Naive B cell (primary cell): ENCODE measurements at places on chromosomes 1 and 21.

GRCh38 chr1:199858856-199859255 lies 168.7 kb upstream of the NR5A2 start:
- no peak for DNase-seq
- no peaks in the 10 kb centered on the region for H3K36me3 ChIP-seq
- peaks cover 27% of the 10 kb centered on the region for H3K4me1 ChIP-seq
- no peak overlapping the region for H3K27ac ChIP-seq

DNA sequence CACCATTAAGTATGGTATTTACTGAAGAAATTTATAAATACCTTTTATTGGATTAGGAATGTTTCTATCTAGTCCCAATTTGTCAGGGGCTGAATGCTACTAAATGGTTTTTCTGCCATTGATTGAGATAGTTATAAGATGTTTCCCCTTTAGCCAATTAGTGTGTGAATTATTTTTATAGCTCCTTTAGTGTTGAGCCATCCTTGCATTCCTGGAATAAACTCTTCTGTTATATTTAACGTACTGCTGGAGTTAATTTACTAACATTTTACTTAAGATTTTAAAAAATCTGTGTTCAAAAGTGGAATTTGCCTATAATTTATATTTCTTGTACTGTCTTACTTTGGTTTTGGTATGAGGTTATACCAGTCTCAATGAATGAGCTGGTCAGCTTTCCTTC lies 25.4 kb upstream of the LRRC3 start:
- DNase-seq = no peak
- peaks cover 6% of the 10 kb centered on the region for H3K36me3 ChIP-seq
- no peaks in the 10 kb centered on the region for H3K27me3 ChIP-seq
- no peak overlapping the region for H3K4me3 ChIP-seq
- peaks cover 4% of the 10 kb centered on the region for H3K4me1 ChIP-seq

GRCh38 chr1:181391301-181391900 lies 91.9 kb upstream of the CACNA1E start:
- H3K36me3 ChIP-seq = no peaks in the 10 kb centered on the region
- H3K4me3 ChIP-seq = no peak overlapping the region
- peaks cover 26% of the 10 kb centered on the region for H3K27me3 ChIP-seq

DNA sequence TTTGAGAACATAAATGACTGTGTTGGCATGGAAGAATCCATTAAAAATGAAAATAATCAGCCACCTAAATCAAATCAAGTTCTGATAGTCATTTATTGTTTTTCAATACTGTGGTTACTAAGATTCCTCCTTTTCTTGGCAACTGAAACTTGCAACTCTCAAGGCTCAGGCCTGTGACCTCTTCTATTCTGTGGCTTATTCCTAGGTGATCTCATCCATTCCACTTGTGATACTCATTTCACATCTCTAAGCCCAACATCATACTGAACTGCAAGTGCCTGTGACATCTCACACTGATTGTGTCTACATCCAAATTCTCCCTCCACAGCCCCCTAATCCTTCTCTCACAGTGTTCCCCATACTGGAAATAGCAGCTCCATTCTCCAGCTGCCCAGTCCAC lies 4.8 kb upstream of the ST6GALNAC5 start:
- no peak overlapping the region for H3K27ac ChIP-seq
- H3K36me3 ChIP-seq = no peaks in the 10 kb centered on the region
- peaks cover 40% of the 10 kb centered on the region for H3K27me3 ChIP-seq
- no peak overlapping the region for H3K4me3 ChIP-seq

DNA sequence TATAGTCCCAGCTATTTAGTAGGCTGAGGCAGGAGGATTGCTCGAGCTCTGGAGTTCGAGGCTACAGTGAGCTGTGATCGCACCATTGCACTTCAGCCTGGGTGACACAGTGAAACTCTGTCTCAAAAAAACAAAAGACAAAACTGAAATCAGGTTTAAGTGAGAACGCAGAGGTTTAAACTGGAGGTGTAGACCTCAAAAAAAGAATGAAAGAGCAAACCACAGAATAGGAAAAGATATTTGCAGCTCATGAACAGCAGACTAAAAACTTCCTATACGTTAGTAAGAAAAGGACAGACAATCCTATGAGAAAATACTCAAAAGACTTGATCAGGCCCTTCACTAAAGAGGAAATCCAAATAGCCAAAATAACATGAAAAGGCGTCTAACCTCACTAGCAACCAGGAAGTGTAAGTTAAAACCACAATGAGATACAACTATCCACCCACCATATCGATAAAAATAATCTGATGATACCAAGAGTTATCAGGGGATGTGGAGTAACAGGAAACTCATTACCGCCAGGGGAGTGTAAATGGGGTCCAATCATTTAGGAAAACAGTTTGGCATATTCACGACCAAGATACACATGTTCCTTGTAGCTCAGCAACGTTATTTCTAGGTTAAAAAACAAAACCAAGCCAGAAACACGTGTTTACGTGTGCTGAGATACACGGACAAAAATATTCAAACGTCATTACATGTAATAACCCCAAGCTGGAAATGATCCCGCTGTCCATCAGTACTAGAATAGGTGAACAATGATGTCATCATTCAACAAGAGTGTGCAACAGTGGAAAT lies 9.8 kb downstream of the TNFRSF9 start:
- no peak overlapping the region for H3K4me3 ChIP-seq
- no peaks in the 10 kb centered on the region for H3K36me3 ChIP-seq
- peaks cover 10% of the 10 kb centered on the region for H3K4me1 ChIP-seq
- H3K27me3 ChIP-seq = peaks cover 39% of the 10 kb centered on the region
- no peak for DNase-seq

- H3K4me3 ChIP-seq = no peak overlapping the region
- H3K4me1 ChIP-seq = peaks cover 11% of the 10 kb centered on the region
- H3K27me3 ChIP-seq = no peaks in the 10 kb centered on the region
- H3K27ac ChIP-seq = peak overlapping the region; percentile 90
Measured at GRCh38 chr1:42756956-42757891, 9.6 kb downstream of the P3H1 start.

GRCh38 chr21:45790427-45790826 lies 146.9 kb downstream of the PCBP3 start:
- H3K4me1 ChIP-seq = peaks cover 4% of the 10 kb centered on the region
- H3K27me3 ChIP-seq = peaks cover 3% of the 10 kb centered on the region
- DNase-seq = no peak
- H3K4me3 ChIP-seq = no peak overlapping the region

- no peaks in the 10 kb centered on the region for H3K27me3 ChIP-seq
- DNase-seq = no peak
- no peaks in the 10 kb centered on the region for H3K36me3 ChIP-seq
- no peak overlapping the region for H3K27ac ChIP-seq
- no peaks in the 10 kb centered on the region for H3K4me1 ChIP-seq
Measured at GRCh38 chr1:67921725-67922489, 88.6 kb upstream of the GNG12 start.

- no peak for DNase-seq
- no peak overlapping the region for H3K27ac ChIP-seq
- peaks cover 50% of the 10 kb centered on the region for H3K27me3 ChIP-seq
- peaks cover 11% of the 10 kb centered on the region for H3K4me1 ChIP-seq
Measured at GRCh38 chr1:53575141-53575954, 116.1 kb downstream of the DMRTB1 start.

- no peak for DNase-seq
- peaks cover 20% of the 10 kb centered on the region for H3K4me1 ChIP-seq
- no peaks in the 10 kb centered on the region for H3K27me3 ChIP-seq
- no peaks in the 10 kb centered on the region for H3K36me3 ChIP-seq
- no peak overlapping the region for H3K4me3 ChIP-seq
- no peak overlapping the region for H3K27ac ChIP-seq
Measured at GRCh38 chr1:15918962-15919715, 56.8 kb downstream of the ZBTB17 start.

DNA sequence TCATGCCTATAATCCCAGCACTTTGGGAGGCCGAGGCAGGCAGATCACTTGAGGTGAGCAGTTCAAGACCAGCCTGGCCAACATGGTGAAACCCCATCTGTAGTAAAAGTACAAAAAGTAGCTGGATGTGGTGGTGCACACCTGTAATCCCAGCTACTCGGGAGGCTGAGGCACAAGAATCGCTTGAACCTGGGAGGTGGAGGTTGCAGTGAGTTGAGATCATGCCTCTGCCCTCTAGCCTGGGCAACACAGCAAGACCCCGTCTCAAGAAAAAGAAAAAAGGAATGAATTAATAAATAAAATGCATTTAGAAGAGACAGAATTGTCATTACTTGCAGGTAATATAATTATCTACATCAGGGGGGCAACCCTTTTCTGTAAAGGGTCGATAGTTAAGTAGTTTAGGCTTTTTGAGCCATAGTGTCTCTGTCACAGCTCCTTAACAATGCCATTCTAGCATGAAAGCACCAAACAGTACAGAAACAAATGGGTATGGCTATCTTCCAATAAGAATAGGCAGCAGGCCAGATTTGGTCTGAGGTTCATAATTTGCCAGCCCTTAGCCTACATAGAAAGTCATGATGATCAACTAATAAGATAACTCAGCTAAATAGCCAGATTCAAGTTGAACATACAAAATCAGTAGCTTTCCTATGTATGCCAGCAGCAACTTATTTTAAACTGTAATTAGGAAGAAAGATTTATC lies 56.8 kb downstream of the RPRD2 start:
- H3K27me3 ChIP-seq = no peaks in the 10 kb centered on the region
- peaks cover 6% of the 10 kb centered on the region for H3K4me1 ChIP-seq
- DNase-seq = no peak
- peaks cover 8% of the 10 kb centered on the region for H3K36me3 ChIP-seq
- H3K27ac ChIP-seq = no peak overlapping the region
- H3K4me3 ChIP-seq = no peak overlapping the region

DNA sequence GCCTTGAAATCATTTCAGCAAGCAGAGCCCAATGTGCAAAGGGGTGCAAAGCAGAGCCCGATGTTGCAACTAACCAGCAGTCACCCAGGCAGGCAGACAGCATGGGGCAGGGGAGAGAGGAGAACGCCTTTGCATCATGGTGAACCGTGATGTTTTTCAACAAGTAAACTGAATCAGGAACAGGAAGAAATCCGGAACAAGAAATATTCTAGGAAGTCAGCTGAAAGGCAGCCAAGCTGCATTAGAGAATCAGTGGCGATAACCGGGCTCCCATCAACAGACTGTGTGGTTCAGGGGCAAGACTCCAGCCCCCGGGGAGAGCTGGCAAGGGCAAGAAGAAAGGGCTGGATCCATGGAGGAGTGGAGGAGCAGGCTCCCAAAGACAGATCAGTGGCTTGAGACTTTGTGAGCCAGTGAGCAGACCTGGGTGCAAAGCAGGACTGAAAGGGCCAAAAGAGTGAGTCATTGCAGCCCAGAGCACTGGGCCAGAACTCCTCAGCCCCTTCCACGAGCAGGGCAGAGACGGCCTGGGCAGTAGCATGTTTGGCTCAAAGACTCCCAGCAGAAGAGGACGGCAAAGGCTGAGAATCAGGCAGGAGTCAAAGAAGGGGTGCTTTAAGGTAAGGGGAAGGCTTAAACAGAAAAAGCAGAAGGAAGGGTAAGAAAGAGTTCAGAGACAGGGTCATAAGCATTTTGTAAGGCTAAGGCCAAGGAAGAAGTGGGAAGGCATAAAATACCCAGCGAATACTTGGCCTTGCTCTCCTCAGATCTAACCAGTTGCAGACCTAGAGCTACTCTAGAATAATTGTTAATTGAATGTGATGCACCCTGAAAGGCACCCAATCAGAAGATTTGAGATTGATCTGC lies 155.0 kb downstream of the SETD4 start:
- no peak overlapping the region for H3K27ac ChIP-seq
- peaks cover 28% of the 10 kb centered on the region for H3K27me3 ChIP-seq
- H3K4me3 ChIP-seq = no peak overlapping the region
- no peaks in the 10 kb centered on the region for H3K36me3 ChIP-seq
- H3K4me1 ChIP-seq = no peaks in the 10 kb centered on the region

DNA sequence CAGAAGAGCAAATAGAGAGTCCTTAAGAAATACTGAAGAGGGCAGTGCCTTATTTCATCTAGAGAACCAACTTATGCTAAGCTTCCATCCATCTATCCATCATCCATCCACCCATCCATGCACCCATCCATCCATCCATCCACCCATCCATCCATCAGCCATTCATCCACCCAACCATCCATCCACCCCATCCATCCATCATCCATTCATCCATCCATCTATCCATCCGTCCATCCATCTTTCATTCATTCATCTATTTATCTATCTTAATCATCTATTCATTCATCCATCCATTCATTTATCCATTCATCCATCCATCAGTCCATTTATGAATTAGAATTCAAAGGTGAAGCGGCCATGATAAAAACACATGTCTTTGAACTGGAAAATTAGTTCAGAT lies 171.5 kb upstream of the FMN2 start:
- H3K27me3 ChIP-seq = peaks cover 5% of the 10 kb centered on the region
- DNase-seq = no peak
- no peak overlapping the region for H3K27ac ChIP-seq
- no peak overlapping the region for H3K4me3 ChIP-seq

GRCh38 chr1:12760256-12760795 lies 13.2 kb upstream of the PRAMEF12 start:
- H3K27ac ChIP-seq = no peak overlapping the region
- DNase-seq = no peak
- H3K27me3 ChIP-seq = peaks cover 27% of the 10 kb centered on the region
- no peaks in the 10 kb centered on the region for H3K4me1 ChIP-seq
- no peak overlapping the region for H3K4me3 ChIP-seq

DNA sequence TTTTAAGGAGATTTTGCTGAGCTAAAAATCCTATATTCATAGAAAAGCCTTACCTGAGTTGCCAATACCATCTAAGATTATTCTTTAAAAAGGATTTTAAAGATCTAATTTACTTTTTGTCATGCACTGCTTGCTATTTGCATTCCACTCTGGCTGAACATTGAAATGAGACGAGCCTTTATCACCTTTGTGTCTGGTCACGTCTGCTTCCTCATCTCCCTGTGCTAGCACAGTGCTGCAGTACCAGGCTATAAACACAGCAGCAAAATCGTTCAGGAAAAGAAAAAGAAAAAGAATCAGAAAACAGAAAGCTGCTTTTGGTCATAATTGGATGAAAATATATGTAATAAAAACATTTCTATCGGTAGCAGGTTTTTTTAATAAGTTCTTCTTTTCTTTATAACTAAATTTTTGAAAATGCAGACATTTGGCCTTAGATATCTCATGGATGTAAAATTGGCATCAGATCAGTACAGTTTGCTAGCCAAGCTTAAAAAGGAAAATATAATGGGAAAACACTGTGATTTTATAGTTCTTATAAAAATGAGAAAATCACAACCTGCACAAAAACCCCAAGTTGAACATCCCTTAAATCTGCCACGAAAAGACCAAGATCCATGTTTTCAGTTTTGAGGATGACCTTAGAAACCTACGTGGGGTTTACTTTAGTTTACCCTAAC lies 735.7 kb upstream of the CXADR start:
- H3K27me3 ChIP-seq = no peaks in the 10 kb centered on the region
- H3K27ac ChIP-seq = no peak overlapping the region
- H3K36me3 ChIP-seq = peaks cover 11% of the 10 kb centered on the region
- no peak overlapping the region for H3K4me3 ChIP-seq
- no peak for DNase-seq

DNA sequence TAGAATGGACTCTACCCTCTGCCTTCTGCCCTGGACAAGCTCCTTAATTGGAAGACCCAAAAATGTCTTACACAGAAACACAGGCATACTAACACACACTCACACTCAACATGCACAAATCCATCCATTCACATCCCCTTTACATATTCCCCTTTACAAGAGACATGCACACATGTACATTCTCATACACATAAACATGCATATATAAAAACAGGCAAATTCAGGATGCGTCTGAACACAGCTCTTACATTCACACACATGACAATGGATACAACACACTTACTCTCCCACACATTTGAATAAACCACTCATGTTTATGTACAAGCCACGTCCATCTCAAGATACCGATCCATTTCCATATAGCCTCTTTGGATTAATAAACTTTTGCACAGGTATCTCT lies 84.4 kb downstream of the HMGB4 start:
- no peaks in the 10 kb centered on the region for H3K27me3 ChIP-seq
- H3K36me3 ChIP-seq = no peaks in the 10 kb centered on the region
- H3K4me3 ChIP-seq = no peak overlapping the region
- no peak for DNase-seq
